ENCODE measurements at places on chromosomes 3 and 15.

DNA sequence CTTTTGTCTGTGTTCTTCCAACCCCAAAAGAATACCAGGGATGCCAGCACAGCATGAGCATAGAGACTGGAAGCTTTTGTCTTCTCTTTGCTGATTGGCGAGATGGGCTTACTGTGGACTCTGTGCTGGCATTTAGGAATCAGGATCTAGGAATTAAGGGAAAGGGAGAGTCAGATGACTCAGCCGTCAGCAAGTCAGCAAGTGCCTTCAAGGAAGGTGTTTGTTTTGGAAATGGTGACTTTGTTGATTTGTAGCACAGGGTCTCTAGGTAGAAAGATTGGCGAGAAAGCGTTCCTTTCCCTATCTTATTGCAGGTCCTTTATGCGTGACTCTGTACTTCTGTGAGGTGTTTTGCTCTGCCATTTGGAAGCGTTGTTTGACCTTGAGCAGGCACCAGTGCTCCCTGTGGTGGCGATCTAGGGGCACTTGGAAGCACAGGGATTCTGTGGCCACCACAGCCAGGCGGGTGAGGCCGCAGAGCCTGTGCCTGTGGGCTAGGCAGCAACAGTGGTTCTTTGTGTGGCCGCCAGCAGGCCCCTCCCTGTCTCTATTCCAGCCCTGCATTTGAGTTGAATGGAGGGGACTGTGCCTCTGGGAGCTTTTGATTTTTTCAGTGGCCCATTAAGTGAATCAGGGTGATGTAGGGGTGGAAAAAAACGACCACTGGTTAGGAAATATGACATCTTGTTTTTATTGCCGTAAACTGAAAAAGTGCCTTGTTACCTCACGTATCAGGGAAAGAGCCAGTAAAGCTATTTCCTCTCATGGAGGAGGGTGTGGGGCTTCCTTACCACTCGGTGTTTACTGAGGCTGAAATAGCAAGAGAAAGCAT is 19.0 kb downstream of the FAN1 start:
- DNase-seq, result no peak

DNA sequence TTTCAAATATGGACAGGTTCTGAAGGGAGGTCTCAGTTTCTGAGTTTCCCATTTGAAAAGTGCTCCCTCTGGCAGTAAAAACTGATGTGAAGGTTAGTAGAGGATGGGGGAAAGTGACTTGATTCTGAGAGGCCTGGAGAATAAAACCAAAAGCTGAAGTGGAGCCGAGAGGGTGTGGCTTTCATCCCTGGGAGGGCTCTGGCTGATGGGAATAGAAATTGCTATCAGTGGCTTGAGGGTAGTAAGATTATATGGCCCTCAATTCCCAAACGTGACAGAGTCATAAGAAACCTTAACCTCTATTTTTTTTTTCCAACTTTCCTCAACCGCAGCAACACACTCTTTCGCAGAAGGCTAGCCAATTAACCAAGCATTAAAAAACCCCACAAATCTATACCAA is 185.9 kb downstream of the MEIS2 start:
- no peak for DNase-seq

- peak; percentile 34 for DNase-seq
Measured at GRCh38 chr3:161371441-161372320, at the start of gene SPTSSB. SPTSSB (minus strand) TSS chr3:161371517; CDS start chr3:161346323, 25,194 bp downstream.

- DNase-seq, result no peak
Measured at GRCh38 chr3:72152551-72153476, 367.9 kb upstream of the PROK2 start.

- no peak for DNase-seq
Measured at GRCh38 chr3:103247459-103247858, 812.6 kb downstream of the ZPLD1 start.

DNA sequence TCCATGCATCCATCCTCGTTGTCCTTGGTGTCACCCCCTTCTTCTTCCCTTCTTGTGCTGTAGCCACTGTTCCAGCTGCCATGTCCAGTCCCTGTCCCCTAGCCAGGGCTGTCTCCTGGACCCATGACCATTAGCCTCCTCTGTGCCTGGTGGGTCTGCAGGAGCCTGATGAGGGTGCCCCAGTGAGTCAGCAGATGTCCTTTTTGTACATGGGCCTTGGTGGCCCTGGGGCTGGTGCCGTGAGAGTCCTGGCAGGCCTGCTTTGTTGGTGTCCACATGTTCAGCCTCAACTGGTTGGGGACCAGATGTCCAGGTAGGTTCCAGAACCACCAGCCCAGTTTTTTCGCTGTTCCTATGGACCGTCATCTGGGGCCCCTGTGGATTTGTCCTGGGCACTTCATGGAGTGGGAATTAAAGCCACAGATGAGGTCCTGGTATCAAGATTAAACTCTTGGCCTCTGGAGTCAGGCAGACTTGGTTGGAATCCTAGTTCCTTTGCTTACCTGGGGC is 66.1 kb downstream of the FBLN2 start:
- DNase-seq, result no peak

GRCh38 chr3:127678611-127679533 is 6.1 kb downstream of the ABTB1 start:
- no peak for DNase-seq

DNA sequence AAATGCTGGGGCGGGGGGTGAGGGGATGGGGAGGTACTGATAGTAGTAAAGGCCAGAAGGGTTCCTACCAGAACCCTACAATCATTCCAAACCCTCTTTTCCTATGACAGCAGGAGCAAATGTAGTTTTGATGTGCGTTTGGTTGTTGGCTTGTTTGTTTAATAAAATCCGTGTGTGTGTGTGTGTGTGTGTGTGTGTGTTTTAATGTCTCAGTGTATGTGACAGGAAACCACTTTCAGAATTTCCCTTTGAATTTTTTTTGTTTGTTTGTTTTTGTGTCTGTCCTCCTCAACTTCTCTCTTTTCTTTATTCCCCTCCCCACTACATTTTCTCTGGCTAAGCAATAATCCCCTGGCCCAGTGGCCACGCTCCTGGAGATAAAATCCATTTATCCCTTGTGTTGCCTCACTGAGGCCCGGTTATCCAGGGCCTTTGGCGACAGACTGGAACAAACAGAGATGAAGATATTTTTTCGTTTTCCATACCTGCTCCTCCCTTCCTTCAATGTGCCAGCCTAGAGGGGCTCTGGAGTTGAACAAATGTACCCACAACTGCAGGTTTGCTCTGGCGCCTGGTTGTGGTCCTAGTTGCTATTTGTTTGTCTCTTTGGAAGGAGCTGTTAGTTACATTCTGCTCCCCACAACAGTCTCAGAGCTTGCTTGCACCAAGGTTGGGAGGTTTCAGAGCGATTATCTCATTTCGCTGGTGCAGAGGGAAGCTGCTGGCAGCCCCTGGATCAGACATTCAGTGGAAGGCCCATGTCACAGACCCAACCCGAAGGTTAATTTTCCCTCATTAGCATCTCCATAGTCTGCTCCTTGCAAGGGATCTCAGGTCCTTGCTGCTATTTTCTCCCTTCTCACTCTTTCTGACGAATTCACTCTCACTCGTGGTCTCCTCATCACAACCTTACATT is 17.9 kb downstream of the NR2F2 start:
- DNase-seq, result no peak

- DNase-seq, result no peak
Measured at GRCh38 chr15:73323956-73324355, 44.8 kb downstream of the HCN4 start.

GRCh38 chr15:77633134-77633912 is 611 bp upstream of the LINGO1 start:
- DNase-seq, result peak; percentile 59

- no peak for DNase-seq
Measured at GRCh38 chr15:33032053-33032452, 162.5 kb downstream of the FMN1 start.

DNA sequence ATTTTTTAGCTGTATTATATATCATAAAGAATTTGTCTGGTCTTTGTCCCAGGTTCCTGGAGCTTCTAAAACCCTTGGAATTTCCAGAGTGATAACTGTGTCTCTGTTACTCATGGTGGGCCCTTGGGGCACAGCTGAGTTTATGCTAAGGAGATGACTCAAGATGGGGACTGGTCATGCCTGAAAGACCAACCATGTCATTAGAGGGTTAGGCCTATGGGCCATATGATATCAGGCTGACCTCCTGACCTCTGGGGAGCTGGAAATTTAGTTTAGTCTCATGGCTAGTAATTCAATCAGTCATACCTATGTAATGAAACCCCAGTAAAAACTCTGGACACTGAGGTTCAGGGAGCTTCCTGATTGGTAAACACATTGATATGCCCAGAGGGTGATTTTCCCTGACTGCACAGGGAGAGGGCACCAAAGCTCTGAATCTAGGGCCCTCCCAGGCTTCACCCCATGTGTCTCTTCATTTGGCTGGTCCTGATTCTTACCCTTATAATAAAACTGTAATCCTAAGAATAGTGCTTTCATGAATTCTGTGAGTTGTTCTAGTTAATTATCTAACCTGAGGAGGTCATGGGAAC is 69.6 kb downstream of the EEFSEC start:
- DNase-seq, result no peak

DNA sequence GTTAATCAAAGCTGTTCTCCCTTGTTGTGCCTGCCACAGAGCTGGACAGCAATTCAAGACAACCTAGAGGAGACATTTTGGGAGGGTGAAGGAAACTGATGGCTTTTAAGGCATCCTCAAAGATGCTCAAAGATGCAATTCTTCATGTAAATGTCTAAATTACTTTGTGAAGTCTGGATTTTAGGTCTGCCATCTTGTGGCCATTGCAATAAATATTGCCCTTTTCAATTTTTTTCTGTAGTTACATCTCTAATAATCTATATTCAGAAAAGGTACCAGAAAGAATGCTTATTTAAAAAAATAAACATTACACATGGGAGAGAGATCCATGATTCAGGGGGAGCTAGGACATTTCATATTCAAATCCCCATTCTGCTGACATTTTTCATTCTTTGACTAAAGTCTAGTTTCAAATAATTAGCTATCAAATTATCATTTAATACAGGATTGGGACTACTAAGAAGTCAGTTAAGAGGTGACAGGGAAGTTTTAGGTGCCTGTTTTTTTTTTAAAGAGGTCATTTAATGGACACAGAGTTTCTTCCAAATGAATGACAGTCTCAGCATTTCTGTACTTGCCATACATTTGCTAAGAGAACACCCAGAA is 259.8 kb upstream of the WNT5A start:
- no peak for DNase-seq

DNA sequence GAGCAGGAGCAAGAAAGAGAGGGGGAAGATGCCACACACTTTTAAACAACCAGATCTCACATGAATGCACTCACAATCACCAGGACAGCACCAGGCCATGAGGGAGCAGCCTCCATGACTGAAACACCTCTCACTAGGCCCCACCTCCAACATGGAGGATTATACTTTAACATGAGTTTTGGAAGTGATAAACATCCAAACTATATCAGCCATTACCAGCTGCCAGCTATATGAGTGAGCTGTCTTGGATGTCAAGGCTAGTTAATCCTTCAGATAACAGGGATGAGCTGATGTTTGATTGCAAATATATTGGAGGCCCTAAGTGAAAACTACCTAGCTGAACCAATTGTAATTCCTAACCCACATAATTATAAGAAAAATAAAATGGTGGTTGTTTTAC is 108.4 kb upstream of the DCBLD2 start:
- DNase-seq, result no peak

- DNase-seq, result no peak
Measured at GRCh38 chr15:78102211-78102610, 9.8 kb downstream of the SH2D7 start.

DNA sequence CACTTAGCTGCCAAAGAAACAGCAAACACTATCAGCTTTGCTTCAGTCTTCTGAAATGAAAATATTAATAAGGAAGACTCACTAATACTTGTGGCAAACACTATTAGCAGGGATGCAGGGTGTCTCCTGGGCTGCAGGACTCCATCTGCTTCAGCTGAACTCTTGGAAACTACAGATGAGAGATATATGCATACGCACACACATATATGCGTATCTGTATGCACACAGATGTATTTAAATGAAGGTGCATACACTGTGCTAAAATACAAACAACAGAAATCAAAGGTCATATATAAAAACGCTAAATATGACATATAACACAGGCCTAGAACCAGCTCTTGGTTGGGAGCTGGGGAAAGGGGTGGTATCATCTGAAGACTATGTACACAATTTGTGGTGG is 10.6 kb downstream of the PPM1M start:
- DNase-seq, result no peak

- no peak for DNase-seq
Measured at GRCh38 chr15:99305761-99306505, 54.7 kb downstream of the LRRC28 start.

DNA sequence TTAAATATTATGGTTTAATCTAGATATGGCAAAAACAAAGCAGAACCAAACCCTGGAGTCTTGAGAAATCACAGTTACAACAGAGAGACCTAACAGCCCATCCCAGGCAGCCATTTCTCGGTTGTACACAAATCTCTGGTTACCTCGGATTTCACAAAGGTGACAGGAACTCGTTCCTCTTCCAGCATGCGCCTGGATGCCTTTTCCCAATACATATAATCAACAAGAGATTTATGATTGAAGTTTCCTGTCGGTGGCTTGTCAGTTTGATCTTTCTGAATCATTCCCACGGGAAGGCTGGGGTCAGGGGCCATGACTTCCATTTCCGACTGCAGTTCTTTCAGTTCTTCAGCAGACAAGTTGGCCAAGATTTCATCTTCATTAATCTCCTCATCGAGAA is 445 bp downstream of the LMOD3 start:
- DNase-seq, result no peak

- peak; percentile 52 for DNase-seq
Measured at GRCh38 chr3:5187920-5188418, 462 bp downstream of the EDEM1 start.

GRCh38 chr3:181103605-181104004 is 114.1 kb upstream of the DNAJC19 start:
- DNase-seq, result no peak

GRCh38 chr15:99071091-99071680 is 33.7 kb upstream of the SYNM start:
- DNase-seq, result no peak

GRCh38 chr3:133954717-133955360 is 59.2 kb upstream of the RAB6B start:
- no peak for DNase-seq

DNA sequence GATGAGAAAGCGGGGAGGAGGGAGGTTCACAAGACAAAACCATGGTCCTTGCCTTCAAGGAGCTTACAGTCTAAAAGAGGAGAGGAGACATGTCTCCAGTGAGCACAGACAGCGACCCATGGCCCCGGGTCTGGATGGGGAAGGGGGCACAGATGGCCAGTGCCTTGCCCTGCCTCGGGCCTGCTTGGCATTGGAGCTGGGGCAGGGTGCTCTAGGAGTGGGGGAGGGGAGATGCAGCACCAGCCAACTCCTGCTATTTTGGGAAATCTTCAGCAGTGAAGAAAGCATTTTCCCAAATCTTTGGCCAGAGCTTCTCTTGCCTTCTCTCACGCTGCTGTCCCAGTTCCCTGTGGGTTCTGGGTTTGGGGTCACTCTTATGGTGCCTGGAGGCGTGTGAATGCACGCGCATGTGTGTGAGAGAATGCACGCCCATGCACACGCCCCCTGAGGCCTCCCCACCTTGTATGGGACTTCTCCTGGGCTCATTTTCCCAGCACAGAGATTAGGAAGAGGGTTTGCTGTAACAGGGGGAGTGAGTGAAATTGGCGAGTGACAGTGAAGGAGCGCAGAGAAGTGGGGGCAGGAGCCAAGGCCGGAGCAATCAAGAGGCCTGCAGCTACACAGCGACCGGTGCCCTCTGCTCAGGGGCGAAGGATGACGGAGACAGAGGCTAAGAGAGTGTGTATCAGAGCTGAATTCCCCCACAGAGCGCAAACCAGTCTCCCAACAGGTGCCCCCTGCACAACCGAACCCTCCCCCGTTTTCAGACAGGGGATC is 71.5 kb downstream of the SEMA5B start:
- no peak for DNase-seq
